ENCODE measurements at places on chromosomes 5 and 9.

- peak; percentile 43 for DNase-seq
Observed at GRCh38 chr9:128771094-128771721, 519 bp downstream of the ZER1 start.

GRCh38 chr9:134178768-134179551 lies 14.6 kb upstream of the RNU6ATAC start:
- DNase-seq = no peak

DNA sequence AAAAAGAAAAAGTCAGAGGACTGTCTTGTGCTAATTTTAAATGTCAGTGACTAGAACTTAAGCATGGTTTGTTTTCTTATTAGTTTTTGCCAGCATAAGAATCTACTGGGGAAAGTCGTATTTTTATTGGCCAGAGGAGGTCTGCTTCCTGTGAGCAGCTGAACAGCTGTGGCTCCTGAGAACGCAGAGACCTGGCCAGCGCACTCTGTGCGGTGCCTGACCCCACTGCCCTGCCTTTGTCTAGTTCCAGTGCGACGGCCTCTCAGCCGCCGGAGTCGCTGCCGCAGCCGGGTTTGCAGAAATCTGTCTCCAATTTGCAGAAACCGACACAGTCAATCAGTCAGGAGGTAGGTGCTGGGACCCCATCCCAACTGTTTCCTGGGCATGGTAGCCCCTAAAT lies 42.5 kb downstream of the PRRC2B start:
- no peak for DNase-seq

- no peak for DNase-seq
Observed at GRCh38 chr5:80835128-80835527, 125.0 kb upstream of the RASGRF2 start.

DNA sequence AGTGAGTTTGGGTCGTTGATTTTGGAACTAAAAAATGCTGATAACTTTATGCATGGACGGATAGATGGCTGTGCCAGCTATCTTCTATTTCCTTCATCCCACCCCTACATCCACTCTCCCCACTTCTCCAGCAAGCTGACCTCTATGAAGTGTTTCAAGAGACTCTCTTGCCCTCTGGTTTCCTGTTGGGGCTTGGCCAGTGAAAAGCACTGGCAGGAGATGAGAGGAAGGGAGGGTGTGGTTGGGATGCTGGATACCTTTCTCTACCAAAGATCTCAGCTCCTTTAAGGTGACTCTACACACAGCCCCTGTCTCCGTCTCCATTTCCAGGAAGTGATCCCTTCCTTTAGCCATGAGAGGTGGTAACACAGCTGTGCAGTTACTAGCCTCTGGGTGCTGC lies 30.0 kb upstream of the JMY start:
- no peak for DNase-seq

DNA sequence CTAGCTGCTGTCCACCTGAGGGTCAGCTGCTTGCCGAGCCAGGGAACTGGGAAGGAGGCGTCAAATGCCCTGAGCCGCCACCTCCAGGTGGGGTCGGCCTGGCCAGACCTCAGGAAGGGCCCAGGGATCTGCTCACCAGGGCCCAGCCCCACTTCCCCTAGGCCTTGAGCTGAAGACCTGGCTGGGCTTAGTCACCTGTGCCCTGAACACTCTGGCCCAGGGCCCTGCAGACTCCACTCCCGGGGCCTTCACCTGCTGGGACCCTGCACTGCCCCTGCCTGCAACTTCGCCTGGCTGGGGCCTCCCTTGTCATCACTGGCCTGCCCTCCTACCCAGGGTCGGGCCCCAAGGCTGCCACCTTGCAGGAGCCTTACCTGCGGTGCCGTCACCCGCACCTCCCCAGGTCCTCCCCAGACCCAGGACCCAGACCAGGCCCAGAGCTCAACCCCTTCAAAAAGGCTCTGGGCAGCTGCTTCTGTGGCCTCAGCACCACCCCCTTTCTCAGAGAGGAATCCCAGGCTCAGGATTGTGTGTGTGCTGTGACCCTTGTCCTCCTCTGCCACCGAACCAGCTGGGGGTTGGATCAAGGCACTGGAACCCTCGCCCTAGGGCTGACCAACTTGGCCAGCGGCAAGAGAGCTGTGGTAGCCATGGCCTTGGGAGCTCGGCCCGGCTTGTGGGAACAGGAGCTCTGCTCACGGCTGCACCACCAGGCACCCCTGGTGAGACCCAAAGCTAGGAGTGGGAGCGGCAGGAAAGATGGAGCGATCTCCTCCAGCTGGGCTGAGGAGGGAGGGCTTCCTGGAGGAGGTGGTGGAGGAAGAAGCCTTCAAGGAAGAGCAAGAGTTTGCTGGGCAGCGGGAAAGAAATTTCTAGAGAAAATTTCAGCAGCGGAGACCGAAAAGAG lies 1.2 kb upstream of the NELFB start:
- DNase-seq = no peak

- DNase-seq = no peak
Observed at GRCh38 chr5:103718108-103718507, 155.5 kb upstream of the NUDT12 start.

DNA sequence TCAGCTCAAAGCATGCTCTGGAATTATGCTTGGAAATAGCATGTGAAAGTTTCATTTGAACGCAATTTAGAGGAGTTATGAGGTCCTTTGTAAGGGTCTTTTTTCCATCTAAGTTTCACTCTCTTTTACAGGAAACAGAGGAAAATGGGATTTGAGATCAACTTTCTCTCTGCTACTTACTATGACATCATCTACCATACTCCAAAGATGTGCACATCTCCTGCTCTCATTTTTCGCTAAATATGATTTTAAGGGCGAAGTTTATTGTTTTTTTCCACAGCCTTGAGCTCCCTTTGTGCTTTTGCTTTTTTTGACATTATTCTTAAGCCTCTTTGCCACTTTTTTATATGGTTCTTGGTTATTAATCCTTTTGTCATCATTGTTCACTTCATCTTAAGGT lies 125.6 kb downstream of the NNT start:
- DNase-seq = no peak

DNA sequence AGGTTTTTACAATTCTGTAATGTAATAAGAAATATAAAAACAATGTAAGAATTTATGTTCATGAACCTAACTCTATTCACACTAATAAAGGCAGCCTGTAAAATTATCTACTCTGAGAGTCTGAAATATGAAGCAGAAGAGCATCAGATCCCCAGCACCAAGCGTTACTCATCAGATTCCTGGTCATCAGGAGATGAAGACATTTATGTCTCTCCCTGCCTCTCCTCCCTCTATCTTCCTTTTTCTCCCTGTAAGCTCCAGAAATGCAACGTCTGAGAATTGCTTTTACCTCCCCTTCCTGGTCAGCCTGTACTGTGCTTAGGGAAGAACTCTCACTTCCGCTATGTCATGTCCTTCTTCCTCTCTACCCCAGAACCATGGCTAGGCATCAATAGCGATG lies 114.4 kb upstream of the SLIT3 start:
- no peak for DNase-seq

GRCh38 chr9:127942216-127943010 lies 4.8 kb upstream of the DPM2 start:
- peak; percentile 83 for DNase-seq

GRCh38 chr5:37915097-37915736 lies 75.4 kb upstream of the GDNF start:
- DNase-seq = no peak

DNA sequence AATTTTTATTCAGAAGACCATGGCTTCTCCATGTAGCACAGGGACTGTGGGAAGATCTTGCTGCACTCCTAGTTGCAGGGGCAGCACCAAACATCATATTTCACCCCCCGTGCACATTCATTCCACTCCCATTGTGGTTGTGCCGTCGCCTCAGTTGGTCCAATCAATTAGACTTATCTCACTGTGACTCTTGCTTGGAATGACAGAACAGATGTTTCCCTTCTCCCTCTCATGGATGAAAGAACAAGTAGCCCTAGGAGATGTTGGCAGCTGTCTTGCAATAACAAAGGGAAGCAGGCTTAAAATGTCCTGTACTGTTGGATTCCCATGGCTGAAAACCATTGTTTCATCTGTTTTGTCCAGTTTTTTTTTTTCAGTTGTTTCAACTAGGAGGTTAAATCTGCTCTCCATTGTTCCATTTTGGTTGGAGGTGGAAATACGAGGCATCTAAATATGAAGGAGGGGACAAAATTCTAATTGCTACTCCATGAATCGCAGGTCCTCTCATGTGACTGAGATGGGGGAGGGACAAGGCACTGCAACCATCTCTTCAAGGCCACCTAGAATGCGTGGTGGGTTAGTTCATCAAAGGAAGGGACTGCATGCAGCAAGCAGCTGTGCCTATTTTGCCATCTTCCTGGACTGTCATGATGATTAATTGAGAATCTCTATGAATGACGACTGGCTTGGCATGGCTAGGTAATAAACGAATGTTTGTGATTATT lies 214.4 kb downstream of the NSG2 start:
- no peak for DNase-seq

DNA sequence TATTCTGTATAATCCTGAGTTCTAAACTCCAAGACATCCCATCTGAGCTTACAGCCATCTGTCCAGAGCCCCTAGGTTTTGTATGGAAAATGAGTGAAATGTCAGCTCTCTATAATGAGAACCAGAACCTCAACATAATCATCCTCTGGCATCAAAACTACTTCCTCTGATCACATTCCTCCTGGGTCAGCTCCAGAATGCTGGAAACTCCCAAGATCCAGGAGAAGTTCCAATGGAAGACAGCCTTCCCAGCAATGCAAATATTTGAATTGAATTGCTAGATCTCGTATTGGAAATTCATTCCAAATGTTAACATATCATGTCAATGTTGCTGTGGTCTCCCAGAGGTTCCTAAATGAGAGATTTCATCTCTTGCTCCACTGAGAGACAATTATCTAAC lies 23.8 kb downstream of the C9 start:
- DNase-seq = no peak

GRCh38 chr9:79945016-79945415 lies 373.3 kb downstream of the TLE4 start:
- no peak for DNase-seq

DNA sequence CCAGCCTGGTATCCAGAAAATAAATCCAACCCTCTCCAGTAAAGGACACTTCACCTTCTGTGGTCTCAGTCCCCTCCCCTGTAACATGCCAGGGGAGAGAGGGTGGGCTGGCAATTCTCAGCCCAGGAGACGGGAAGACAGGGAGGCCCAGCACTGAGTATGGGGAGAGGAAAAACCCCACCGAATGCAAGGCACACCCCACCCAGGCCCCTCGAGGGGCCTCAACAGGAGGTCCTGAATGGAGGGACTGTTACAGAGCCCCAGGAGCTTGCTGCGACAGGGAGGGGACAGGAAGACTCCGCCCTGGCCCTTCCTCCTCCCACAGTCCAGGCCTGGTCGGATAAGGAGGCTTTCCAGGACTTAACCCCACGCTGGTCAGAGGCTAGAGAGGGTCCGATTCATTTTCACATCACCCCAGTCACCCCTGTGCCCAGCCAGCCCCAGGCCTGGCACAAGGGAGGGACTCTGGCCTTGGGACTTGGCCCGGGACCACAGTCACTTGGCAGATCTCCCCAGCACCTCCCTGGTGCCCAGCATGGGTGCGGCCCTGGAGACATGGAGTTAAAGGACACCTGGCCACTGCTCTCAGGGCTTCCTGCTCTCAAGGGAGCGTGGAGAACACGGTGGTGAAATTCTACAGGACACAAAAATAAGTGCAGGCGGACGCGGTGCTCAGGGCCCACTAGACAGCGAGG lies 44.9 kb upstream of the STXBP1 start:
- DNase-seq = peak; percentile 57

- no peak for DNase-seq
Observed at GRCh38 chr9:117374076-117374725, 40.7 kb downstream of the ASTN2 start.
